Non-pigmented ciliary epithelial cell (primary cell): ENCODE measurements at places on chromosomes 6 and 20.

GRCh38 chr6:63440057-63440456 is 120.3 kb upstream of the LGSN start:
- no peak for DNase-seq

GRCh38 chr6:43089874-43090558 is 13.9 kb downstream of the PTK7 start:
- DNase-seq = no peak

DNA sequence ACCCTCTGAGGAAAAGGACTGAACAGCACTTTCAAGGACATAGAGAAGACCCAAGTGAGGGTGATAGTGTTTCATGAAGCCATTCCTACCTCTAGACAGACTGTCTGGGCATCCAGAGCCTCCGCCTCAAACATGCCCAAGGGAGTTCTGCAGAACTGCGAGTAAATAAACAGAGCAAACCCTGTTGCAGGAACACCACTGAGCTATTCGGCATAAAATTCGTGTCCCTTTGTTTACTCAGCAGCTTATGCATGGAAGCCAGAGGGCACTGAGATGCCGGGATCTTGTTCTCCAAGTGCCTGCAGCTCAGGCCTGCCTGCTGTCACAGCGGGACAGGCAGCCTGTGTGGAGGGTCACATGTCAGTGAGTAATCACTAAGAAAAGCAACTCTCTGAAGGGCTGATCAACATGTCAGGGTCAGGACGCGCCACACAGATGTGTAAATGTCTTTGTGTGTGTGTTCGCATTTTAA is 164.9 kb upstream of the HEY2 start:
- DNase-seq = peak; percentile 11

DNA sequence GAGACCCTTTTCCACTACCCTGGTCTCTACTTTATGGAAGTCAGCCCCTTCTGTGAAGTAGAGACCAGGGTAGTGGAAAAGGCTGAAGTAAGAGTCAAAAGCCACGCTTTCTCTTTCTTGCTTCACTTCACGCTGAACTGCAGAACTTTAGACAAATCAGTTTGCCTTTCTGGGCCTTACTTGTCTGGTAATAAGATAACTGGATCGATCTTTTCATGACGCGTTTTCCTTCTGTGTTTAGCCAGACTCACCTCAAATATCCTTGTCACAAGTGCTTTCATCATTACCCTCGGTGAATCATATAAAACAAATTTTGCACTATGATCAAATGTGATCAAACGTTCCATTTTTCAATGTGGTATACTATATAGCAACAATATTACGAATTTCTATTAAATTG is 170.7 kb downstream of the CLIC5 start:
- no peak for DNase-seq

- no peak for DNase-seq
Measured at GRCh38 chr6:137237413-137238170, 18.4 kb upstream of the IFNGR1 start.

DNA sequence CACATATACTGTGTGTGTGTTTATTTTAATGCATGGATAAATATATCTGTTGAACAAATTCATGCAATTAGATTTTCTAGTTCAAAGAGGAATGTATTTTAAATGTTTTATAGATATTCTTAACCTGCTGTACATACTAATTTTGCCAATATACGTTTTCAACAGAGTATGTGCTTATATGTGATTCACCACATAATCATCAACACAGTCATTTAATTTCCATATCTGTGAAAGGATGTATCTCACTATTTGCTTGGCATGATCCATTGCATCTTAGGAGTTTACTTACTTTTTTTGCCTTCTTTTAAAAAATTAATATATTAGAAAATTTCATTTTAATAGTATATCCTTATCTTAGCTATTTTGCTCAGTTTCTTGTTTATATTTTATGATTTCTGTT is 902.3 kb upstream of the CITED2 start:
- no peak for DNase-seq

GRCh38 chr6:128570680-128571063 is 50.3 kb upstream of the PTPRK start:
- no peak for DNase-seq

DNA sequence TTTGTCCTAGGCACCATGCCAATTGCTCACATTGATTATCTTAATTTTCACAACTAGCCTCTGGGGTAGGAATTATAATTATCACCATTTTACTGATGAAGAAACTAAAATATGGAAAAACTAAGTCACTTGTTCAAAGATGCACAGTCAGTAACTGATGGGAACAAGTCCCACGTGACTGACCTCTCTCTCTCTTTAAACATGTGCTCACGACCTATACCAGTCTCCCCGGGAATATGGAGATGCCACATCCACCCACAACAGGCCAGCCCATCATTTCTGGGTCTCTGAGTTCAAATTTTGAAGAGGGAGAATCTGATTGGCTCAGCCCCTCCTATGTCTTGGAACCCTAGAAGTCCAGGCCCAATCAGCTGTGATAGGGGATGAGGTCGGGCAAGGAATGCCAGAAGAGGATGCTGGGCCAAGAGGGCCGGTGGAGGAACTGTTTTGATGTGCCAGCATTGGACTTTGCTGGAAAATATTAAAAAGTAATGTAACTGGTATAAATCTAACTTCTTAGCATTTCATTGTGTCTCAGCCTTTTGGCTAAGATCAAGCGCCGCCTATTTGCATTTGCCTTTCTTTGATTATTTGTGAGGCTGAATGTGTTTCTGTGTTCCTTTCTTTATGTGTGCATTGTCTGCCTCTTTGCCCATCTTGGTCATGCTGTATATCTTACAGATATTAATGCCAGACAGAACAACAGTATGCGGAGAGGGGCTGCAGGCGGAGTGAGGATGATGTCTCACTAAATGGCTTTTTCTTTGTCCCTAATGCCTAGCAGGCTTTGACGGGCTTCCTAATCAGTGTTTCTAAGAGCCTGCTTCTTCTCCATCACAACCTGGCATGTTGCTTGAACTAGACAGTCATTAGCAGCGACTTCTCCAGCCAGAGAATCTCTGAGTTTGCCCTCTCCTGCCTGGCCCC is 126.6 kb downstream of the VEGFA start:
- DNase-seq = no peak

DNA sequence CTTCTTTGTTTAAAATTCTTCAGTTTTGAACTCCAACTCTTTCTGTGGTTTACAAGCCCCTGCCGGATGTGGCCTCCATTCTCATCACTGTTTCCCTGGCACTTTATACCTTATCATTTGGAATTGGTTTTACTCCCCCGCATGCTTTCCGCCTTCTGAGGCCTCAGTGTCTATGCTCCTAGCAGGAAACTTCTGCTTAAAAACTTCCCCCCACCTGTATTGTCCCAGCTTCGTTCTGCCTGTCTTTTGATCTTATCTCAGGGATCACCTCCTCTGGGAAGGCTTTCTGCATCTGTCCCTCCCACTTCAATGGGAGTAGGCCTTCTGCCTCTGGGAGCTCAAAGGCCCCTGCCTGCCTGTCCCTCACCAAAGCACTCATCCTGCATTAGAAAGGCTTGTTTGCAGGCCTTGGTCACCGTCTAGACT is 3.4 kb upstream of the ANGPT4 start:
- DNase-seq = no peak

- no peak for DNase-seq
Measured at GRCh38 chr20:62700261-62700930, 8.2 kb upstream of the NTSR1 start.

DNA sequence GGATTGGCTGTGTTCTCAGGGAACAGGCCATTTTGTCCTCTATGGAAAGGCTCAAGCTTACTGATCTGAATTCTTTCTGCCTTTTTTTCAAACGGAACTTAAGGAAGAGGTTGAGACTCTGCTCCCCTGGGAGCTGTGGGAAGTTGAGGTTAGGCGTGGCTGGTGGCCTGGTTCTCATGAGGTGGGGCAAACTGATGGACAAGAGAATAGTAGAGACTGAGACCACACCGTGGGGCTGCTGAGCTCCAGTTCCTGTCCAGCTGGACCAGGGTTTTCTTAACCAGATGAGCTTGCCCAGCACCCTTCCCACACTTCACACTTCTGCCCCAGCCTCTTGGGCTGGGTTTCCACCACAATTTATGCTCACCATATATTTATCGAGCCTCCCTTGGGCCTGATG is 6.1 kb downstream of the AP5S1 start:
- DNase-seq = no peak

GRCh38 chr6:159807150-159807858 is 7.2 kb downstream of the PNLDC1 start:
- DNase-seq = no peak

GRCh38 chr20:59667981-59668515 is 63.7 kb downstream of the PHACTR3 start:
- no peak for DNase-seq

DNA sequence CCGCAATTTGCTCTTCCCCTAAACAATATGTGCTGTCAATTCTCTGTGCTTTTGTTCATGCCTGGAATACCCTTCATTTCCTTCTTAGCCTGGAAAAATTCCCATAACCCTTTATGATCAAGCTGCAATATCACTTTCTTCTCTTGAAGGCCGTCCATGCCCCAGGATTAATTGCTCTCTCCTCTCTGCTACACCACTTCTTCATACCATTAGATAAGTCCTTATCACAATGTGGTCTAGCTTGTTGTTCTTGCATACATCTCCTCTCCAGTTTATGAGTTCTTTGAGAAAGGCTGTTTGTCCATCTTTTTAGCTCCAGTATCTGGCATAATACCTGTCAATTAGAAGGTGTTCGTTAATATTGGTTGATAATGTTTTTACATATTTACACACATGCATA is 111.2 kb upstream of the SAMD5 start:
- no peak for DNase-seq
